GM04503 (cell line): ENCODE measurements at places on chromosomes 12 and 14.

GRCh38 chr14:23580152-23580926 is 1.7 kb upstream of the JPH4 start:
- DNase-seq = no peak

DNA sequence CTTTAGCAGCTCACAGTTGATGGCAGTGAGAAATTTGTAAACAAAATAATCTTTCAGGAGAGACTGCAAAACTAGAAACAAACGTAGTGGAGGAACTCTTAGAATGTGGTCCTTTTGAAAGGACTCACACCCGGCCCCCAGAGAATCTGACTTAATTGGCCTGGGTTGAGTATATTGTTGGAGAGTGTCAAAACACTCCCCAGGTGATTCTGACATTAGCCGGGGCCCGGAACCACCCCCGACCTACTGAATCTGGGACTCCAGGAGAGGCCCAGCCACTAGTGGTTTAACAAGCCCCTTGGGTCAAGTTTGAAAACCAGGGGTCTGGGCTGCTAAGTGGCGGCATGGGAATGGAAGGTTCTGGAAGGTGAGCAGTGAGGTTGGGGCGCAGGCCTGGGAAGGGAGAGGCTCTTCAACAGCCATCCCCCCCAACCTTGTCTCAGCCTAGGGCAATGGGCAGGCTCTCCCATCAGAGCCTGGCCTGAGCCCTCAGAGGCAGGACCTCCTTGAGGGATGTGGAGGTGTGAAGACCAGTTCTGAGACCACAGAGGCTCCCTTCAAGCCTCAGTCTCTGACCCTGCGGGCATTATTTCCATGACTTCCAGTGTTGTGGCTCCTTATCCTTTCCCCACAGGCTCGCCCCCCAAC is 1.1 kb upstream of the ELK3 start:
- DNase-seq = no peak

DNA sequence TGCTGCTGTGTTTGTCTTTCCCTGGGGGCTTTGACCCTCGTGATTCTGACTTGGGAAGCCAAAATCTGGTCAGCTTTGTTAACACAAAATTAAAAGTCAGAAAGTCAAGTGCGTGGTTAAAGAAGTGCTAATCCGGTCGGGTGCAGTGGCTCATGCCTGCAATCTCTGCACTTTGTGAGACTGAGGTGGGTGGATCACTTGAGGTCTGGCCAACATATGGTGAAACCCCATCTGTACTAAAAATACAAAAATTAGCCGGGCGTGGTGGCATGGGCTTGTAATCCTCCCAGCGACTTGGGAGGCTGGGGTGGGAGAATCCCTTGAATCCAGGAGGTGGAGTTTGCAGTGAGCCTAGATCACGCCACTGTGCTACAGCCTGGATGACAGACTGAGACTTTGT is 844.6 kb downstream of the VRK1 start:
- DNase-seq = no peak

DNA sequence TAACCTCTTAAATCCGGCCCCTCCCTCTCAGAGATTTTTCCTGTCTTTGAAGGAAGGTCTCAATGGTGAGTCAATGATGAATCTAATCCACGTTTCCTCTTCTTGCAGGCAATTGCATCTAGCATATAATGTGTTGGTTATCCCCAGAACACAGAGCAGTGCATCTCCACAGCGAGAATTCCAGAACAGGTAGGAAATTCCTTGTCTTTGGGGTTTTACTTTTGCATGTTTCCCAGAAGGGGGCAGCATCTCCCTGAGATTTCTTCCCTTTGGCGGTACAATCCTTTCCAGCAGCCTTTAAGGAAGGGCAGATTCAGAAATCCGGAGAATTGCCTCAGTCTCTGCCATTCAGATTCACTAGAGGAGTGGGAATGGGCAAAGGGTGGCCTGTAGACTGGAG is 128.0 kb downstream of the KCNA5 start:
- DNase-seq = no peak

- no peak for DNase-seq
Measured at GRCh38 chr12:130838284-130838950, 633 bp downstream of the STX2 start.

- no peak for DNase-seq
Measured at GRCh38 chr14:63604626-63605025, 37.0 kb downstream of the WDR89 start.

- DNase-seq = no peak
Measured at GRCh38 chr14:36514278-36515104, 5.5 kb downstream of the NKX2-1 start.

GRCh38 chr12:30913323-30913722 is 13.2 kb upstream of the TSPAN11 start:
- DNase-seq = no peak

GRCh38 chr12:62732861-62733427 is 202.0 kb downstream of the PPM1H start:
- DNase-seq = no peak

DNA sequence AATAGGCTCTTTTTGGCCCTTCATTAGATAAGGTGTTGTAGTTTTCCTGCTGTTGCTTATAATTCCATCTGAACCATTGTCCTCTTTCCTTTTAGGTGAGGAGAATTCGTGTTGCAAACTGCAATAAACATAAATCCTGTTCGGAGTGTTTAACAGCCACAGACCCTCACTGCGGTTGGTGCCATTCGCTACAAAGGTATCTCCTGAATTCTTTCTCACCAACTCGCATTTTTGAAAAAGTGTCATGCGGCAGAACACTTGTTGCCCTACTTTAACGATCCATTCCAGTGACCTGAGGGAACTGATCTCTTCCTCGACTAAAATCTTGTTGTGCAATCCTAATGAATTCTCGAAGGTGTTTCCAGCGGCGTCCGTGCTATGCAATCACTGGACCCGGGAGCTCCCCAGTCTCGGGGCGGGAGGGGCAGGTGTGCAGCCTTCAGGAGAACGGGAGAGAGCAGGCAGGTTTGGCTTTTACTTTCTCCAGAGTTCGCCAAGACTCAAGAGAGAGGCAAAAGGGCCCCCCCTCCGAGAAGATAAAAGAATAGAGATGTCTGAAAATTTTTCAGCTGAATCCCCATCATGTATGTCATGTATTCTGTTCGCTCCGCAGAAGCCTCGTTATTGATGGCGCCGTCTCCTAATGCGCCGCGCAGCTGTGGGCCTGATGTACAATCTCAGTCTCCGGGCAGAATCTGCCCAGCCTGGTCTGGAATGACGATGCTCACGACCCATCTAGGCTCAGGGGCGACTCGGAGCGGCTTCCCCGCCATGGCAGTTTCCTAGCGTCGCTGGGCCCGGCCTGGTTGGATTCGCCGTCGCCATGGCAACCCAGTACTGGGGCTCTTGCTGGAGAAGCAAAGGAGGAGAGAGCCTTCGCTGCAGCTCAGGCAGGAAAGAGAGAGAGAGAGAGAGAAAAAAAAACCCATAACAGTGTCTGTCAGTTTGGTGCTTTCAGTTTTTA is 38.2 kb downstream of the PLXNC1 start:
- DNase-seq = no peak
